ENCODE measurements at places on chromosomes 2 and 18.

DNA sequence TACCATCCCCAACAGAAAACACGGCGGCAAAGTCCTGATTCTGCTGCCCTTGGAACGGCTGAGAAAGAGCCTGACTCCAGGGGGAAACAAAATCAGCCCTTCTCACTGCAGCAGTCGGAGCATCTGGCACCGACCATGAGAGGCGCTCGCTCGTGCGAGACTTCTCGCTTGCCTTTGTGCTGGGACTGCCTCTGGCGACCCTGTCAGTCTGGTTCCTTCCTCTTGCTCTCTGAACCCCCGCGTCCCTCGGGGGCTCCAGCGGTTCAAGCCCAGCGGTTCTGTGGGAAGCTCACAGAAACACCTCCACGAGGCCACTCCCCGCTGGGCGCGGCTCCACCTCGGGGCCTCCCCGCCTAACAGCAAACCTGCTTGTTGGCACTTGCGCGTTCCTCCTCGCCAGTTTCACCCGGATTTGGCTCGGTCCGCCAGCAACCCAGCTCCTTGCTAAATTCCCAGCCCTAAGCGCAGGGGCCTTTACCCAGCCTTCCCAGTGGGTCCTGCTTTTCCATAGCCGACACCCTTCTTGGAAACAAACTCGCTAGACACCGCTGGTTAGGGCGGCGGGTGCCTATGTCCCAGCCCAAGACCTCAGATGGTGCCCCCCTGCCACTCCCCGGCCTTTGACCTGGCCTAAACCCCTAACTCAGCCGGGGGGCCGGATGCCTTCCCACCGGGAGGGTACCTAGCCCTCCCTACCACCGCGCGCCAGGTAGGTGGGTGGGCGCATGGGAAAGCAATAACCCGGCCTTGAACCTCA is 2.2 kb downstream of the RND3 start:
- DNase-seq = peak; percentile 97

DNA sequence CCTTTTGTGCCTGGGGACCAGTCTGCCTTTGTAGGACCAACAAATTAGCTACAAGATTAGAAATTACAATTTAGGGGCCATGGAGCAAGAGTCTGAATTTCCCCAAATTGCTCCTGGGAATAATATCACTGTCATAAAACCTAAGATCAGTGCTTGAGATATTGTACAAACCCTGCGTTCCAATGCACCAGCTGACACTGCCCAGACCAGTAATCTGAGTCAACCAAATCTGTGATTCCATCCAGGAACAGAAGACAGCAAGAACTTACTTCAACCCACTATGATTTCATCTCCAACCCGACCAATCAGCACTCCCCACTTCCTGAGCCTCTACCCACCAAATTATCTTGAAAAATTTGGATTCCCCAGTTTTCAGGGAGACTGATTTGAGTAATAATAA is 1305.0 kb upstream of the NRXN1 start:
- DNase-seq = no peak

DNA sequence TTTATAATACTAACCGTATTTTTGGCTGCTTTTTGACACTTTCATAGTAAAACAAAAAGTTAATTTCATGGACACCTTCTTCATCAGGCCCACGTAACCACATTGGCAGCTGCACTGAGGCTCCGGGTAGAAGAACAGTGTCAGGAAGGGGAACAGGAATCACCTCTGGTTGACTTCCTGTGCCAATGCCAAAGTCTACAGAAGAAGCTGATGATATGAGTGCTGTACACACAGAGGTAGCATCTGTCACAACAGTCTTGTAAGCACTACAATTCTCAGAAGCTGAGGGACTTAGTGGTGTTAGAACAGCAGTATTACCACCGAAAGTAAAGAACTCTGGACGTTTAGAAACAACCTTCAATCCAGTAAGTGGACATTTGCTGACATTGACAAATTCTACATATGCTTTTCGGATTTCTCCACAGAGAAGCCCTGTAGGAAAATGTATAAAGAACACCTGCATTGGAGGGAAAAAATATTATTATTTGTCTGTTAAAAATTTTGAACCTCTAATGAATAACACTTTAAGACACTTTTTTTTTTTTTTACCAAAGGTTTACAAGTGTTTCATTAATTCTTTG is 85.3 kb downstream of the TRAPPC8 start:
- no peak for DNase-seq

DNA sequence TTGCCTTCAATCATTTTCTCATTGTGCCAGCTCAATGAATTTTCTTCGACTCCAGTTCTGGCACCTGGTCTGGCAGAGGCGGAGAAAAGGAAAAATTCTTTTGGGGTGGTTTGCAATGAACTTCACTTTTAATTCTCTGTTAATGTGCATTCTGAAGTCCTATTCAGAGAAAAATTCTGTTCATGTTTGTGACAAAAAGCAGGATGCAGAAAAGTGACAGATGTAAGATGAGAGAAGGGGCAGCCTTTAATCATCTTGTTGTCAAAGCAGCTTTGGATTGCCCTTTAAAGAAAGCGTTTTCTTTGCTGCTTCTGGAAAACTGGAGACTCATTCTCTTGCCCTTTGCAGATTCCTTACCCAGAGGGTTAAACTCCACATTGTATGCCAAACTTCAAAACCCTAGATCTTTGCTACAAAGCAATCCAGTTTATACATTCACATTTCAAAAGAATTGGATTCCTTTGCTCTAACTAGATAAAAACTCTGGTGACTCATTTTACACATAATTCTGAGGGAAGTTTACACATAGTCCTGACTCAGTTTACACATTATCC is 94.6 kb upstream of the CAVIN2 start:
- DNase-seq = no peak

All from vagina (tissue), 2 donors.